Tibial artery (tissue), 4 donors: ENCODE measurements at places on chromosomes 1 and 21.

GRCh38 chr1:173330149-173330951, 123.2 kb upstream of the TNFSF4 start:
- DNase-seq, result no peak

DNA sequence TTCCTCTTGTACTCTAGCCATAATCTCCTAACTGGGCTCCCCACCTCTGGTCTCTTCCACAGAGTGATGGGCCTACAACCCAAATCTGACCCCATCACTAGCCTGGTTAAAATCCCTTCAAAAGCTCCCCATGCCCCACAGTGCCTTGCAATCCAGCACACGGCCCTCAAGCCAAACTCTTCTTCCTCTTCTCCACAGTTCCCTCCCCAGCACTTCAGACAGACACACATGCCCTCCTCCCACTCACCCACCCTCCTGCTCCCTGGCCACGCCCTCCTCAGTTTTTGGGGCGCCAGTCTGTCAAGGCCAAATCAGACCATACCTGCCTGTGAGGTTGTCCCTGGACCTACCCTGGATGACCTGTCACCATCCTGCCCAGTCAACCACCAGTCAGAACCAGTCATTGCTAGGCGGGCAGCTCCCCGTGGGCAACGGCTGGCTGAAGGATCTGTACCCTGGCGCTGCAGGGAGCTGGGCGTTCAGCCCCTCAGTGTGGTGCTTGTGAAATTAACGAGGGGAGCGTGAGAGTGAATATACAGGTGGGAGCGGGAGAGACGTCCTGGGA, 753 bp downstream of the C1orf210 start:
- no peak for DNase-seq

- DNase-seq, result no peak
These were observed 113.3 kb upstream of the PTGFR start for GRCh38 chr1:78377356-78377928.

DNA sequence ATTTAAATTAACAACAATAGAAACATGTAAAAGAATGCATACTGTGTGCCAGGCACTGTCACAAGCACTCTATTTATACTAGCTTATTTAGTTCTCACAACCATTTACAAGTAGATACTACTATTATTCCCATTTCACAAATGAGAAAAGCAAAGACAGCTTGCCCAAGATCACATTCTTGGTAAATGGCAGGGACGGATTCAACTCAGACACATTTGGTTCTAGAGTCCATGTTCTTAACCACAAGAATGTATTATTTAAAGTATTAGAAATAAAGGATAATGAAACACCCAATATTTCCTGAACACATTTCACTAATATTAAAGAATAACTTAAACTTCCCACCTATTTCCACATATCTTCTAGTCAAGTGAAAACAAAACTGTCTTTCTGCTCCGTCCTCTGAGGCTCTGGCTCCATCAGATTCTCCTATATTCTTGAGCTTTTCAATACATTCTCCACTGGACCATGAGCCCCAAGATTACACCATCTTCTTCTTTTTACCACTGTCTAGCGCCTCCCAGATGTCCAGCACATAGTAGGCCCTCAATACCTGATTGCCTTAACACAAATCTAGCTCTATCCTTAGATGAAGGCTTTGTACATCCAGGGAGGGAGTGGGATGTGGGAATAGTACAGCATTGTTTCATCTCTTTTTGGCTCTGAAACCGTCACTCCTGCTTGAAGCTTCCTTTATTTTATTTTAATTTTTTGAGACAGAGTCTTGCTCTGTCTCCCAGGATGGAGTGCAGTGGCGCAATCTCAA, 29.3 kb downstream of the SOD1 start:
- DNase-seq, result no peak

DNA sequence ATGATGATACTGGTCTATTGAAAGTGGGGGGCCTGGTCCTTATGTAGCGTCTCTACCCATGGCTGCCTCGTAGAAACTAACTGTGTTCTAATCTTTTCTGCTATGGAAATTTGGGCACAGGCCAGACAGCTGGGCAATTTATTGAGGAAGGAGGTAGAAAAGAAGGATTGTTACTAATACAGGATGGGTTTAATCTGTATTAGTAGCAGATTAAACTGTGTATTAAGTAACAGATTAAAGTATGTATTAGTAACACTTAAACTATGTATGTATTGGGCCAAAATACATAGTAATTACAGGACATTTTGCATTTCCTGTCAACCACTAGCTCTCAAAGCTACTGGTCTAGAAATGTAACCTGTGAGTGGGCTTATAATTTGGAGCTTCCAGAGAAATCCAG, 142.0 kb downstream of the MAST2 start:
- no peak for DNase-seq

DNA sequence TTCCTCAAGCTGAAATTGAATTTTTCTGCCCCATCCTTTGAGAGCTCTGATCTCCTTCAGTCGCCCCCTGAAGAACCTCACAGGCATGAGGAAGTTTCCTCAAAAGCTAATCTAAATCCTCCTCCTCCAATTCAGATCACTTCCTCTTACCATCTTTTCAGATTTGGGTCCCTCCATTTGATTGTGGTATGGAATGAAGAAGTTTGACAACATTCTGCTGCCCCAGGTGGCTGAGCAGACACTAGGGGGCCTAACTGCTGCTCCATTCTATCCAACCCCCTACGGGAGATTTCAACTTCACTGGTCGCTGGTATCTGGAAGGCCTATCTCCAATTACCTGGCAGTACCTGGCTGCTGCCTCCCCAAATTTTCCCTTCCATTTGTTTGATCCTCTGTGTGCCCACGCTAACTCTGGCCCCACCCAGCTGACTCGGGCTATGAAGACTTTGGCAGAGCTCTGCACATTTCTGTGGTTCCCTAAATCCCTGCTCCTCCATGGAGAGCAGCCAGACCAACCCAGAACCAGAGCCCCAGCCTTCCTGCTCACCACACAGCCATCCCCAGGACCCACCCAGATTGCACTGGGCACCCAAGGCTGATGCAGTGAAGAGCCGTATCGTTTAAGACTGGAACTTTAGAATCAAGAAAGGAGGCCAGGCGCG, 7.8 kb downstream of the IRF6 start:
- DNase-seq, result no peak

GRCh38 chr1:164774819-164775654, 216.1 kb downstream of the PBX1 start:
- DNase-seq, result no peak

DNA sequence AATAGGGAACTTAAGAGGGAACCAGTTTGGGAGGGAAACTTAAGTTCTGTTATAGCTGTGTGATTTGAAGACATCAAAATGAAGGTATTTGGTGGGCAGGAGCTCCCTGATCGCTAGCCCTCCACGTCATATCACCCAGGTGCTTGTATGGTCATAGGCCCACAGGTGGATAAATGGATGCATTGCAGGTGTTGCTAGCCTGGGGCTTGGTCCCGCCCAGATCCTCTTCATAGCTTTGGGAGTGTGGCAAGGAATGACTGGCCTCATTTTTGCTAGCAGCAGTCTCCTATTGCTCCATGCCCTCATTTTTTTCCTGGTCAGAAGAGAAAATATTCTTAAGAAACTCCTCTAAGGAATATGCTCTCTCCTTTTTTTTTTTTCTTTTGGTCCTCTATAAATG, 11.3 kb downstream of the GNPAT start:
- DNase-seq, result no peak

DNA sequence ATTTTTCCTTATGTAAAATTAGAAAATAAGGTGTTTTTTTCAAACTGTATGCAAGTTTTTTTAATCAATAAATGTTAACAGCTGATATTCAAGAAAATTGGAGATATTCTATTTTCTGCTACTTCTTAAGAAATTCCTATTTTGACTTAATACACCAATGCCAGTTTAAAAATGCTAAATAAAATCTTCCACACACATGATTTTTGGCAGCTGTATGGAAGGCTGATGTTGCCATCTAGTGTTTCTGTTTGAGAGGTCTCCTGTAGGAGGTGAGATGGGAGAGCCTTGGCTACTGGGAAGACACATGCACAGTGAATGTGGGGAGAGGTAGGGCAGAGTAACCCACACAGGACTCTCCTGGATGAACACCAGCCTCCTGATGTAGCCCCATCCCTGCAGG, 29.2 kb upstream of the OR2B11 start:
- no peak for DNase-seq
